ENCODE measurements at places on chromosomes 2 and 18. TPM values are rescaled to one million over a fixed set of nuclear protein-coding genes. Genes with fewer than 3 reads are reported as not detected.

PDE1A gene
- total RNA-seq = 3.7 TPM

DNA sequence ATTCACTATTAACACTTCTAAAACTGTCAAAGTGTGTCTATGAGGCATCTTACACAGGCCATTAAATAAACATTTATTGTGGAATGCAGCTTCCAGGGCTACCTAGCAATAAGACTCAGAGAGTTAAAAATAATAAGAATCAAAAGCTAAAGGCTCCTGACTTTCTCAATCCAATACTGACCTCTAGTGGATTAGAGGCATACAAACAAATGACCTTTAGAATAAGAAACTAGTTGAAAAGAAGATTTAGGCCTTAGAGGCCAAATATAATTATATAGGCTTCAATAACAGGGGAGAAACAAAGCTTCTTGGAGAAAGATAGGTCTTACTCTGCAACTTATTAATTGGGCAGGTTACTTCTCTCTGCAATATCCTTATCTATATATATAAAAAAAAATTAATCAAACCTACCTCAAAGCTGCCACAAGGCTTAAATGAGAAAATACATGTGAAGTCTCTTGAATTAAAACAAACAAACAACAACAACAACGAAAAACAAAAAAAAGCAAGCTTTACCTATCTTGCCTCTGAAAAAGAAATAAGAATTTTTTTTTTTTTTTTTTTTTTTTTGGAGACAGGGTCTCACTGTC, 246.1 kb downstream of the EXOC6B start:
- DNase-seq = peak; percentile 59

- peak; percentile 62 for DNase-seq
Observed at GRCh38 chr18:21191596-21192307, 50.3 kb upstream of the GREB1L start.

NYAP2 gene
- 2.3 TPM for total RNA-seq

ABCB11 gene
- total RNA-seq = 0.02 TPM

GRCh38 chr2:201191132-201191875, 8.4 kb downstream of the CASP10 start:
- no peak for DNase-seq

DNA sequence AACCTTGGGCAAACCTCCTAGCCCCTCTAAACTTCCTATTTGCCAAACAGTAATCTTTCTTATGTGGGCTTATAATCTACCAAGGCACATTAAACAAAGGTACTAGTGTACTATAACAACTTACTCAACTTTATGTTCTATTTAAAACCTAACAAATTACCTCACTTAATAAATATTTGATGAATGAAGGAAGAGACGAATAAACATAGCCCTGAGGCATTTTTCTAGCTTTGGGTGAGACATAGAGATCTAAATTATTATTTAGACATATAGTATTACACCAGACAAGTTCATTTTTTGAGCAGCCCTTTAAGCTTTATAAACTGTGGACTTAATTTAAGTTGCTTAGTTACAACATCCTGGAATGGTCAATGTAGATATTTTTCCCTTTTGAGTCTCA, 104.6 kb downstream of the UNC80 start:
- DNase-seq = peak; percentile 19

DNA sequence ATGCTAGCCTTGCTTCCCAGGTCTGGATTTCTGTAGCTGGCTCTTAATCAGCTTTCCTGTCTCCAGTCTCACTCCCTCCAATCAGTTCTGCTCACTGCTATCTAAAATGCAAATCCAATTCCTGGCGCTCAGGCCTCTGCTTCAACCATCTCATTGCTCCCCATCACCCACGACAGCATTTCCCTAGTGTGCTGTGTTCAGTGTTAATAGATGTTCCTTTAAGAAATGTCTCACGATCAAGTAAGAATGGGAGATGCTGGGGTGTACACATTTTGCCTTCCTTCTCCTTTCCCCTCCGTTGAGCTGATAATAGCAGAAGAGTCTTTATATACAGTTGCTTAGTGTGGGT, 1.6 kb upstream of the PUM2 start:
- no peak for DNase-seq

INHBB gene
- total RNA-seq = 0.94 TPM

DNA sequence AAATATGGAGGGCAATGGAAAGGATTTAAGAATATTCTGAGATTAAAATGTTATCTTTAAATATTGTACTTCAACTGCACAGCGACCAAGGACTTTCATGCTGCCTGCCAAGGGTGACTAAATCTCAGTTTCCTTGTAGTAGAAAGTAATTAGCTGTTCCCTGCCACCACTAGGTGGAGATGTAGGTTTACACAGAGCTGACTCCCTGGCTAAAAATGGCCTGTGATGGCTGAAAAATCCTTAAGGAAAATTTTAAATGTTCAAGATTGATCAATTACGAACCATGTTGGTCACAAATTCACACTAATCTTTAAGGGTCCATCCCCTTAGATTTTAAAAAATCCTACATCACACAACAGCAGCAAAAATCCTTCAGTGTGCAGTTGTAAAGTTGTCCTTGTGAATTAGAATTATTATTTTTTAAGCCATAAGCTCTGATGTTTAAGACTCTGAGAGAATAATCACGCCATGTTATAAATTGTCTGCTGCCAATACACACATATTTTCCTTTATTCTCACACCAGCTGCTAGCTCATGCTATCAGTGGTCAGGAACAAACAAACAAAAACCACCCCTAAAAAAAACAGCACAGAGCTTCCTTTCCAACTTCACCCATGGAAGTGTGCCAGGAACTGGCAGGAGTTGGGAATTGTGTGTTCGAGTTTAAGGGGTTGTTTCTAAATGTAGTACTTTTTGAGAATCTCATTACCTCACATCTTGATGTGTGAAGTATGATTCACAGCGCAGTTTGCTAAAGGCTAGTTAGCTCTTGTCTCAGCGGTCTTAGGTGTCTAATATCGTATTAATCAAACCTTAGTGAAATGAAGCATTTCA, 399.8 kb downstream of the TMEM182 start:
- DNase-seq = peak; percentile 40

Data from M059J (cell line).